ENCODE measurements at places on chromosomes 3 and 15.

DNA sequence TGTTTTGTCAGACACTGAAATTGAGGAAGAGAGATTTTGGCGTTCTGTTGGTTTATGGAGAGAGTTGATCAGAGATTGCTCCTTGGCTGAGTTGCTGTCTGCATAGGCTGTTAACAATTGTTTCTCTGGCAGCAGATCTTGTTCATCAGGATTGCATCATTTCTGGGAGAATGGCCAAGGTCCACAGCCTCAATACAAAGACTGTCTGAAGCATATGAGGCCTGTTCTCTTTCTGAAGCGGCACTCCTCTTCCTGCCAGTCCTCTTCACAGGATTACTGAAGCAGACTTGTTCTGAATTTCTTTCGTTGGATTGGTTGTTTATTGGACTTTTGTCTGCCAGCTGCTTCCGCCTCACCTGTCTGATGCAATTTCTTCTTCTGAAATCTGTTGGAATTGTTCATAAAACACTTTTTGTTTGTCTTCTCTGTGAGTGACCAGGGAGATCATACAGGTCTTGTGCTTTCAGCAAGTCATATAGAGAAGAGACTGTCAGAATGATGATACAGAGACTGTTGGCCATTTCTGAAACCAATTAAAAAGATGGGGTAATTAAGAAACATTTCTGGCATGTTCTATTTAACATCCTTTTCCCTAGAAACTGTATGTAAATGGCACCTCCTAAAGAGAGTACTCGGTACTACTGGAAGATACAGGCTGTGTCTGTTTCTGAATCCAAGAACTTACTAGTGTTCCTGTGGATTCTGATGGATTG lies 25.5 kb downstream of the SETD5 start:
- DNase-seq, result no peak

GRCh38 chr3:50557915-50558314 lies 9.6 kb downstream of the C3orf18 start:
- no peak for DNase-seq

DNA sequence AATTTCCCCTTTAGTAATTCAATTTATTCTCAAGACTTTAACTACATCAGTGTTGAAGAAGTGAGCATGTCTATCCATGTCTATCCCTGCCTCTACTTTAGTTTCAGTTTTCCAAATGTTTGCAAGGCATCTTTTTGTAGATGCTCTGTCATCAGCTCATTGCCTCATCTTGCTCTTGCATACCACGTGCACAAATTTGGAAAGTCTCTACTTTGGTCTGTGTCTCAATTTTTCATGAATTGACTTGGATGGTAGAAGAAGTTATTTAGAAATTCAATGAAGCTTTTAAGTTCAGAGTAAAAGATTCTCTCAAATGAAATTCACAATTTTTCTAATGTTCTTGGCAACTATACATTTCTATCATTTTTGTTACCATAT lies 55.3 kb downstream of the CLDN1 start:
- no peak for DNase-seq

DNA sequence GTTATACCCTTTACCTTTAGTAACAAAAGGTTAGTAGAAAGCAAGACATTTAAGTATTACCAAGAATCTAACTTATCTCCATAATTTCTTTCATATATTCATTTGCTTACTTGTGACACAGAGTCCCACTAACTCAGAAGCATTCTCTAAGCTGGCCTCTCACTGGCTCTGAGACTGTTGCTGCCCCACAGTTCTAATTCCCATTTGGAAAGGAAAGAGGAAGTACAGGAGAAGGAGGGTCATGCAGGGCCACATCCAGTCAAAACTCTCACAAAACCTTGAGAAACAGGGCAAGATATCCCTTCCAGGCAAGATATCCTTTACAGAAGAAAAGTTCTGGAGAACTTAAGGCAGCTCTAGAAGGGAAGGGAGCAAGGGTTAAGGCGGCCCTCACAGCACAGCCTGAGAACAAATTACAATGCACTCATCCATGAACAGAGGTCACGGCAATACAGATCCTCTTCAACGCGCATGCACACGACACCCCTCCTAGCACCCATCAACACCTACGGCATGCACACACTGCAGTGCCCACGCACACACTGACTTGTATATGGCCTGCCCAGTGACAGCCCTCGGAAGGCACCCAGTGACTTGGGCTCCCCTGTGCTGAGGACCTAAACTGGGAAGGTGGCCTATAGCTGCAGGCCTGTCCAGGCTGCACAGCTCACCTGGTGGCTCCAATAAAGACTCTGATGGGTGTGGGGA lies 13.0 kb upstream of the MYO5C start:
- peak; percentile 54 for DNase-seq

GRCh38 chr15:59611276-59612260 lies at the start of gene GCNT3:
Gene GCNT3, plus strand, starts transcription at chr15:59611783. Its CDS starts 6,456 bp downstream, at chr15:59618239.
- no peak for DNase-seq

Measured in germinal center (tissue), 1 donor.